ENCODE measurements at places on chromosomes 16 and 17.

- no peak for DNase-seq
Measured at GRCh38 chr17:15287538-15288267, 22.6 kb upstream of the PMP22 start.

DNA sequence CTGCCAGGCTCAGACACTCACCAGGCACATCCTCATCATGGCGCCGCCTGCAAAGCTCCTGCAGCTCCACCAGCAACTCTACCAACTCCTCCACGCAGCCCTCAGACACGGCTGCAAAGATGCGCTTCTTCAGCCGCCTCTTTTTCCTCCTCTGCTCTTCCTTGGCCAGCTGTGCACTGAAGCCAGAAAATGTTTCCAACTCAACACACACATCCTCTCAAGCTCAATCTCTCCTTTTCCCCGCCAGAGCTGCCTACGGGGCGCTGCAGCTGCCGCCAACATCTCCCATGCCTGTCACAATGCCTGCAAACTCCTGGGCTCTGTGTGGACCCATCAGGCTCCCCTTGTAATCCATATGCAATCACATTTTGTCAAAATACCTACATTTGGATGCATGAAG lies 14.2 kb downstream of the TRPV3 start:
- no peak for DNase-seq

DNA sequence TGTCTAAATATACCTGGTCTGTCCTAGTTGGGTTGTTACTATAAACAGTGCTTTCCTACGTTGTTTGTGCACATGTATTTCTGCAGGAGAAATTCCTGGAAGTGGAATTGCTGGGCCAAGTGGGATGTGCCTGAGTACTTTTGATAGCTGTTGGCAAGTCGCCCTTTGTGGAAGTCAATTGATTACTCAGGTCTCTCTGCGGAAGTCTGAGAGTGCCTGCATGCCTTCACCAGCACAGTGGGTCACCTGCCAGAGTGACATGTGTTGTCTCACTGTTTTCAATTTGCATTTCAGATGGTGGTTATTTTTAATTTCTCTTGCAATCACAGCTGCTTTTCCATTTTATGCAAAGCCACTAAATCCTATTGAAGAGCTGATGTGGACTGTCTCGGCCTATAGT lies 2.3 kb upstream of the MVD start:
- DNase-seq, result no peak

- no peak for DNase-seq
Measured at GRCh38 chr16:83002351-83003334, 375.9 kb downstream of the CDH13 start.

DNA sequence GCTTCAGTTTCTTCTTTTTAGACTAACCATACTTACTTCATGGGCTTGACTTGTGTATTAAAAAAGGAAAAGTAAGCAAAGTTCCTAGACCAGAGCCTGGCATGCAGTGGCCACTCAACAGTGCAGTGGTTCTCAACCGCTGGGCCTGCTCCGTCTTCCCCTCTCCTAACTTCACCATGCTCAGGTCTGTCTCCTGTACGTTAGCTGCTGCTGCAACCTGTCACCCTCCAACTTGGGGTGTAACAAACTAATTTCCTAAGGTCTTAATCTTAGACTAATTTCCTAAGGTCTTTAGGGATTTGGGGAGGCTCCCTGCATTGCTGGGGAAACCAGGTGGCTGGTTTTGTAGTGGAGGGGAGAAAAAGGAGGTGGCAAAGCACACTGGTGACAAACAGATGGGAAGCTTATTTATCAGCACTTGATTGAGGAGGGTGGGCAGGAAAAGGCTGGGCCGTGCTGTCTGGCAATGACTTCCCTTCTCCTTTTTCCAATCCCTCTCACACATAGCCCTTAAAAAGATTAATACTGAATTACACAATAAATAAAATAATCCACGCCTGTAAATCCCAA lies 2.2 kb upstream of the ARL4D start:
- no peak for DNase-seq

DNA sequence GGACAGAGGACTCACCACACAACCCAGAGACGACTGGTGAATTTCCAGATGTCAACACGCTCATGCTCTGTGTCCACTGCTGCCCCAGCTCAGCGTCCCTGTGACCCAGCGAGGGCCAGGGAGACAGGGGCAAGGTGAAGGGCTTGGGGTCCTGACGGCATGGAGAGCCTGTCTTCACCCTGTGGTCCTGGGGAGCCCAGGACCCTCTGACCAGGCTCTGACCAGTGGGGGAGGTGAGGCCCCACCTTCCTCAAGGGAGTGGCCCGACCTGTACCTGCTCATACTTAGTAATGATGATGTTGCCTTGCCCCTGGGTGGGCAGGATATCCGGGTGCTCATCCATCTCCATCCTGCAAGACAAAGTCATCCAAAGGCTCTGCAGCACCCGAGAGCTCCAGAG lies 39.8 kb downstream of the TNFRSF13B start:
- DNase-seq, result no peak

DNA sequence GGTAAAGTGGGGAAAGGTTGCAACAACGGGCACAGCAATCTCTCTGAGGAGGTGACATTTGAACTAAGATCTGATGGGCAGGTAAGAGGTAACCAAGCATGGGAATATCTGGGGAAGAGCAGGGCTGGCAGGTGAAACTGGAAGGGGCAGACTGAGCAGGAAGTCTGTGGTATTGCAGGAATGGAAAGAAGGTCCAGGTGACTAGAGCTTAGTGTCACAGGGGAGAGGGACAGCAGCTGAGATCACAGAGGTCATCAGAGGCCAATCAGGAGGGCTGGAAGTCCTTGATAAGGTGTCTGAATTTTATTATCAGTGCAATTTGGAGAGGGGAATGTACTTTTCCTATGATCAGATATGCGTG lies 73.3 kb upstream of the DHX40 start:
- DNase-seq, result no peak

- DNase-seq, result no peak
Measured at GRCh38 chr17:77124192-77124889, 16.4 kb upstream of the SEC14L1 start.

DNA sequence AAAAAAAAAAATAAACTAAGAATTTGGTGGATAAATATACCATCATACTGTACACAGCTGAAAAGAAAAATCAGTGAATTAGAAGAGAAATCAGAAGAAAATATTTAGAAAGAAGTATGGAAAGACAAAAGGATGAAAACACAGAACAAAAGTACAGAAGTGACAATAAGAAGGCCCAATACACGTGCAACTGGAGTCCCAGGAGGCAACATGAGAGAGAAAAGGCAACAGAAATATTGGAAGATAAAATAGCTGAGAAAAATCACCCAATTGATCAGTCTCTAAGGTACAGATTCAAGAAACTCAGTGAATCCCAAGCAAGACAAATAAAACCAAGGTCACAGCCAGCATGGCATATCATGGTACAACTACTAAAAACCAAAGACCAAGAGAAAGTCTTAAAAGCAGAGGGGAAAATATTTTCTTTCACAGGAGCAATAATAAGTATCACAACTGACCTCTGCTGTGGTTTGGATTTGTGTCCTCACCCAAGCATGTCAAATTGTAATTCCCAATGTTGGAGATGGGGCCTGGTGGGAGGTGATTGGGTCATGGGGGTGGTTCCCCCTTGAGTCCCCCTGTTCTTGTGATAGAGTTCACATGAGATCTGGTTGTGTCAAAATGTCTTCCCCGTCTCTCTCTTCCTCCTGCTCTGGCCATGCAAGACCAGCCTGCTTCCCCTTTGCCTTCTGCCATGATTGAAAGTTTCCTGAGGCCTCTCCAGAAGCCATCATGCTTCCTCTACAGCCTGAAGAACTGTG lies 20.2 kb upstream of the ENGASE start:
- no peak for DNase-seq

DNA sequence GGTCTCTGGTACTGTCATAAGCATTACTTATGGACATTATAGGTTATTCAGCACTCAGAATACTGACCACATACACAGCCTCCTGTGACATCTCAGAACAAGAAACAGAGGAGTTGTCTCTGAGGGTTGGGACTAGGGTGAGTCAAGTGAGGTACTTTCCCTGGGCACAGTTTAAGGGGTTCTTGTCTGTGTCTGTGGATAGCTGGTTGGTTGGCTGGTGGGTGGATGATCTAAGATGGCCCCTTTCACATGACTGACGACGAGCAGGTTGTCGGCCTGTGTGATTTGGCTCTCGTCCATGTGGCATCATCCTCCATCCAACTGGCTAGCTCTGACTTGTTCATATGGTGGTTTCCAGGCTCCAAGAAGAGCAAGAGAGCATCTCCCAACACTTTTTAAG lies 163.9 kb downstream of the PRKCB start:
- DNase-seq, result no peak

GRCh38 chr17:37691807-37692206 lies 48.6 kb upstream of the DDX52 start:
- DNase-seq, result no peak

DNA sequence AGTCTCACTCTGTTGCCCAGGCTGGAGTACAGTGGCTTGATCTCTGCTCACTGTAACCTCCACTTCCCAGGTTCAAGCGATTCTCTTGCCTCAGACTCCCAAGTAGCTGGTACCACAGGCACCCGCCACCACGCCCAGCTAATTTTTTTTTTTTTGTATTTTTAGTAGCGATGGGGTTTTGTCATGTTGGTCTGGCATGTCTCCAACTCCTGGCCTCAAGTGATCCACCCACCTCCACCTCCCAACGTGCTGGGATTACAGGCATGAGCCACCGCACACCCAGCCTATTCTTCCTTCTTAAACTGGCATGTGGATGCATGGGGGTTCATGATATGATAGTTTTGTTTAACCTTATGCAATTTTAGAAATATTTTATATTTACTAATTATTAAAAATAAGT lies 39.4 kb upstream of the VWA3A start:
- no peak for DNase-seq

- no peak for DNase-seq
Measured at GRCh38 chr16:66961914-66962313, 848 bp downstream of the CES3 start.

GRCh38 chr16:75105306-75106061 lies 11.1 kb downstream of the LDHD start:
- no peak for DNase-seq

GRCh38 chr16:1631931-1632637 lies 19.9 kb downstream of the CRAMP1 start:
- DNase-seq, result no peak

GRCh38 chr16:4697848-4698291 lies 4.5 kb downstream of the NUDT16L1 start:
- DNase-seq, result no peak

- no peak for DNase-seq
Measured at GRCh38 chr17:72726936-72727335, 365.6 kb downstream of the SLC39A11 start.

GRCh38 chr16:83343935-83344366 lies 463.8 kb upstream of the HSBP1 start:
- no peak for DNase-seq

DNA sequence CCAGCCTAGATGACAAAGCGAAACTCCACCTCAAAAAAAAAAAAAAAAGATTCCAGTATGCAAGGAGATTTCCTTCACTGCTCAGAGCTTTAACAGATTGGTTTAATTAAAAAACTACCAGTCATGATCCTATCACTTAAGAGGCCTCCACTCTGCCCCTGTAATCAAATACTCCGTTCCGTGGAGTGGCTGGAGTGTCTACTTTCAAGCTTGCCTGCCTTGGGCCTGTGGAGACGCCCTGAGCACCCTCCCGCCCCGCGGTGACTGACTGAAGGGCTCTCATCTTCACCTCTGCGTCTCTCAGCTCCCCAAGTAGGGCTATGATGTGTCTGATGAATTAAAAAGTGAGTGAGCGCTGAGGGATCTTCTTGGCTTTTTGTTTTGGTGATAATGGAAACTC lies 25.3 kb upstream of the TRPV3 start:
- no peak for DNase-seq
